ENCODE measurements at places on chromosomes 1 and 21.

DNA sequence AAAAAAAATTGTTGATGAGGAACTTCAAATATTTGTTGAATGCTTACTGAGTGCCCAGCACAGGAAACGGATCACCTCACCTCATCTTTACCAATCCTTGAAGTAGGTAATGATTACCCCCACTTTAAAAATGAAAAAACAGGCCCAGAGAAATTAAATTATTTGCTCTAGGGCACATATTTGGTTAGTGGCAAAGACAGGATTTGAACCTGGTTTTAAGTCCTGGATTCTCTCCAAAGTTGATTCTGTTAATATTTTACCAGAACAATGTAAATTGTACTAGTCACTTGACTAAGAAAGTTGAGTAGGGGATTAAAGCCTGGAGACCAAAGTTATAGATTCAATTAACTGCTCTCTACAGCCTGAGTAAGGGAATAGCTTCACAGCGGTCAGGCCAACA, 97.9 kb downstream of the GIPC2 start:
- no peak for DNase-seq

DNA sequence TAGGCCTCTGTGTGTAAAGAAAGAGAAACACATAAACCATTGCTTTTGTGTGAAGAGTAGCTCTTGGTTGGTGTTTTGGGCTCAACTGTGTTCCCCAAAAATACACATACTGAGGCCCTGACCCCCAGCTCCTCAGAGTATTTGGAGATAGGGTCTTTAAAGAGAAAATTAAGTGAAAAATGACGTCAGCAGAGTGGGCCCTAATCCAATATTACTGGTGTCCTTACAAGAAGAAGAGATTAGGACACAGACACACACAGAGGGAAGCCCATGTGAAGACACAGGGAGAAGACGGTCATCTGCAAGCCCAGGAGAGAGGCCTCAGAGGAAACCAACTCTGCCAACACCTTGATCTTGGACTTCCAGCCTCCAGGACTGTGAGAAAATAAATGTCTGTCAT, 76.9 kb upstream of the PGBD5 start:
- no peak for DNase-seq

DNA sequence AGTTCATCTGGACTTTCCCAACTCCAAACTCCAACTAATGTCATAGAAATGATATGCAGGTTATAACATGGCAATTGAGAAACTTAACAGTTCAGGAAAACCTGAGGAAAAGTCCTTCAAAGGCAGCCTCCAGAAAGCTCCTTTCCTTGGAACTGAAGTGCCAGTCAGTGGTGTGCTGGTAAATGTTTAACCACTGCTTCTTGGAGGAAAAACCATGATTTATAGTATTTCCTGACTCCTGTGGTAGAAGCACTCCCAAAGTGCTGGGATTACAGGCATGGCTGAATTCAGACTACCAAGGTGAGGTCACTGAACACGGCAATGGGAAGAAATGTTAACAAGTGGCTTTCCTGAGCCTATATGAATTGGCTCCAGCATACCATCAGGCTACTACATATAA, 26.7 kb upstream of the ZNHIT6 start:
- no peak for DNase-seq

- no peak for DNase-seq
Observed at GRCh38 chr1:45982359-45982758, 150.1 kb downstream of the PIK3R3 start.

DNA sequence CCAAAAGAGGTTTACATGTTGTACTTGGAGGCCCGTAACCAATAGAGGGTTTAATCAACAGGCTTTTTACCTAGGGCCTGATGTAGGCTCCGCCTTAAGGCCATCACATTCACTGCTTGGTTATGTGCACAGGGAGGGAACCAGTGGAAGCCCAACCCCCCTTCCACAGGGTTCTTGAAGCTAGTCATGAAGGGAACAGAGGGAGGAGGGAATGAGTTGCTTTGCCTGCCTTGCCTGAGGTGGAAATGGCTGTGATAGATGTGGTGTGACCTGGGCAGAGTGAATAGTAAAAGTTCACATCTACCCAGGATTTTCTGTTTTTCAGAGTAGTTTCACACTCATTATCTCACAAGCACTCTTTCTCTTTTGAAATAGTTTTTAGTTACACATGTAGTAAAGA, 215.1 kb downstream of the ST6GALNAC3 start:
- no peak for DNase-seq

DNA sequence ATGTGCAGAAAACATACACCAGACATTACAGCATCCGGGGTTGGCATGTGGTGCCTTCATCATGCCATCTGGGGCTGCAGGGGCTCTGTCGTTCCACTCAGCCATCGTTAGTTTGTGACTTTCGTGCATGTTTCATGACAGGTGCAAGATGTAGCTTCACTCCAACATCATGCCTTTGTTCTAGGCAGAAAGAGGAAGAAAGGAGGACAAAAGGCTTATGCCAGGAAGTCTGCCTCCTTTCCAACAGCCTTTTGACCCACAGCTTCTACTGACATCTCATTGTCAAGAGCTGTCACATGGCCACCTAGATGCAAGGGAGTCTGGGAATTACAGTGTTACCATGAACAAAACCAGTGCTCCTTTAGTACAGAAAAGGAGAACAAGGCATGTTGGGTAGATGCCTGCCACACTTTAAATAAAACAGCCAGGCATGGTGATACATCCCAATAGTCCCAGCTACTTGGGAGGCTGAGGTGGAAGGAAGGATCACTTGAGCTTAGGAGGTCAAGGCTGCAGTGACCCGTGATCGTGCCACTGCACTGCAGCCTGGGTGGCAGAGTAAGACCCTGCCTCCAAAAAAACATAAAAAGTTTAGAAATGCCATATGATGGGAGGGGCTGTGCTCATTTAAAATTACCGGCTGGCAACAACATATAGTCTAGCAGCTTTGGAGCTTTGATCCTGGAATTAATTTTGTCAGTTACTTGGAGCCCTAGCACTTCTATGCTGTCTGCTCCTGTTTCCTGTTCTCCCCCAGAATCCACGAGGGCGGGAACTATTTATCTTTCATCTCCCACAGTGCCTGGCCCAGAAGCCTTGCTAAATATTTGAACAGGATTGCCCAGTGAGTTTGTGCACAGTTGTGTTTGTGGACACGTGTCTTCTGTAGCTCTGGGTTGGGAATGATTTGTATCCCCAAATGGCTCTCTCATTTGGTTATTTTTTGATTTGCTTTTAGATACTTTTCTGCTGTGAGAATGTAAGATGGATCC, 7.4 kb downstream of the DOP1B start:
- no peak for DNase-seq

DNA sequence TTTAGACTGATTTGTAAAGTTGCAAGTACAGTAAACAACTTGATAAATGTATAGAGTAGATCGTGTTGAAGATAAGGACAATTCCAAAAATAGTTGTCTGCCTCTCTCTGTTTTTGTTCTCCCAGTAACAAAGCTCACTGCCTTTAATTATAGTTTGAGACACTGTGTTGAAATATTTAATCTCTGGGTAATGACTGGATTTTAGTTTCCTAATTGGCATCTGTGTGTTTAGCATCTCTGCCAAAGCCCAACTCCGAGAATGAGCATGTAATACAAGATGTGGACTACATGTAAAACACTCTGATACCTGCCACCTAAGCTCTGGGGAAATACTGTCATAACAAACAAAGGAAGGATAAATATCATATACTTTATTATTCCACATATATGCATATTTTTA, 27.7 kb upstream of the SDE2 start:
- no peak for DNase-seq

DNA sequence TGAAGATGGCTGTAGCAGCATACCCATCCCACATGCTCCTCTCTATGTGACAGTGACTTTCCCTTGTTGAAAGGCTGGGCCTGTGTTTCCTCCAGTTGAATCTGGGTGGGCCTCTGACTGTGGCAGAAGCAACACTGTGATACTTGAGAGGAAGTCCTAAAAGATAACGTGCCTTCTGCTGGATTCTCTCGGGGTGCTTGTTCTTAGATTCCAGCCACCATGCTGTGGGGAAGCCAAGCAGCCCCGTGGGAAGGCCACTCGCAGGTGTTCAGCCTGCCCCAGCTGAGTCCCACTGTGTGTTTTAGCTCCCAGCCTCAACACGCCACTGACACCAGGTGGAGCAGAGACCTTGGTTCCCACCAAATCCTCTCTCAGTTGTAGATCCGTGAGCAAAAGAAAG, 31.5 kb downstream of the TRAPPC10 start:
- no peak for DNase-seq

- no peak for DNase-seq
Observed at GRCh38 chr1:110430366-110430765, 20.6 kb upstream of the PROK1 start.

- DNase-seq = no peak
Observed at GRCh38 chr1:156707417-156708217, 2.2 kb upstream of the CRABP2 start.

- no peak for DNase-seq
Observed at GRCh38 chr1:157652859-157653493, 47.6 kb downstream of the FCRL3 start.

GRCh38 chr1:206729507-206729906, 41.1 kb upstream of the IL19 start:
- DNase-seq = no peak

DNA sequence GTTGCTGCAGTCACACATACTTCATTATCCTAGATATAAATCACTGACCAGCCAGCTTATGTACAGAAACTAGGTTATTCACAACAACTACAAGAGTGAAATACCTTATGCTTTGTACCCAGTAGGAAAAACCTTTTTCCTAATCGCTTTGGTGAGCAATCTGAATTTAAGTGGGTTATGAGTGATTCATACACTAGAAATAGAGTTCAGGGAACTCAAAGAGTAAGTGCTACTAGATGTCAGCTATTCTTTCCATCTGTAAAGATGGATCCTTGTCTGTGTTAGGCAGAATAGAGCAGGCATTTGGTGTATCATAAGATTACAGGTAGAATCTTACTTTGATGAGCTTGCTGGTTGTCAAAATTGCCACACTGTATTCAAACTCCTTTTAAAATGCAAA, 101.9 kb downstream of the ZNF644 start:
- DNase-seq = no peak

- no peak for DNase-seq
Observed at GRCh38 chr1:12142141-12142823, 24.5 kb upstream of the TNFRSF1B start.

DNA sequence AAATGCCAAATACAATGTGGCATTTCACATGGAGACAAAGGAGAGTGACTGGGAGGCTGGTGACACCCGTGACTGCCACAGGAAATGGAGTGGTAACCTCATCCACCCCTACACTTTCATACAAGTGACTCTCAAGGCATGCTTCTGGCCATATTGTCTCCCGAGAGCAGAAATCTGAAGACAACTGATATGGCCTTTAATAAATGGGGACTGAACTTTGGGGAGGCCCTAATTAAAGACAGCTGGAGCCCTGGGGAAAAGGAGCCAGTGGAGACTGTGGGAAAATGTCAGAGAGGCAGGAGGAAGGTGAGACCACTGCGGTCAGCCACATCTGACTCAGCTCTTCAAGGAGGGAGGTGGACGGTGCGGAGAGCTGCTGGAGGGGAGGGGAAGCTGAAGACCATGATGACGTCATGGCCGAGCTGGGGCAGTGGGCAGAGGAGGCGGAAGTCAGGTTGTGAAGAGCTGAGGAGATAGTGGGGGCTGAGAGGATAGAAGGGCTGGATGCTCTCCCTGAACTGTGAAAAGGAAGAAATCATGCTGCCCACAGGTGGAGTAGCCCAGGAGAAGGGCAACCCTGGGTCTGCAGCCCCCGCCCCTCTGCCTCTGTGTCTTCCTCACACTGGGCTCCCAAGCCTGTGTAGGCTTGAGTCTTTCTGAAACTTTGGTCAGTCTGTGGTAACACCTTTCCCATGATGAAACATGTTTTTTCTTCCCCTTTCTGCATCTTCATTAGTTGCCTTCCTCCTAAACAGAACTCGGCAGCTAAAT, 14.0 kb upstream of the NCF2 start:
- no peak for DNase-seq

DNA sequence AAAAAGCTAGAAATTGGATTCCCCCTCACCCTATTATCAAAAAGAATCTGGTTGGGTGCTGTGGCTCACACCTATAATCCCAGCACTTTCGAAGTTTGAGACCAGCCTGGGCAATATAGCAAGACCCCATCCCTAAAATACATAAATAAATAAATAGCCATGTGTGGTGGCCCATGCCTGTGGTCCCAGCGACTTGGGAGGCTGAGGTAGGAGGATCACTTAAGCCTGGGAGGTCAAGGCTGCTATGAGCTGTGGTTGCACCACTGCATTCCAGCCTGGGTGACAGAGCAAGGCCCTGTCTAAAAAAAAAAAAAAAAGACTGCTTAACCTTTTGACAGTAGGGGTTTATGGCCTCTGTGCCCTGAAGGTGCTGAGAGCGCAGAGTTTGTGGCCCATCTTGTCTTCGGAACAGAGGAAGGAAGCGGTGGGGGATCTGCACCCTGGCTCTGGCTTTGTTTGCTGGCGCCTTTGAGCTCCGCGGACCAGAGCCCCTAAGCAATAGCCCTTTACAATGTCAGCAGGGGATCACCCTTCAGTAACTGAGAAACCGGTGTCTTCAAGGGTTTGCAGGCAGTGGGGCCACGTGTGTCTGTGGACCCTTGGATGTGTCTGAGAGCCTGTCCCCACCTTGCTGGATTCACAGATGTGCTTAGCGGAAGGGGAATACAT, 22.1 kb downstream of the SLC2A7 start:
- no peak for DNase-seq

GRCh38 chr1:93565496-93566206, 116.0 kb downstream of the BCAR3 start:
- no peak for DNase-seq

DNA sequence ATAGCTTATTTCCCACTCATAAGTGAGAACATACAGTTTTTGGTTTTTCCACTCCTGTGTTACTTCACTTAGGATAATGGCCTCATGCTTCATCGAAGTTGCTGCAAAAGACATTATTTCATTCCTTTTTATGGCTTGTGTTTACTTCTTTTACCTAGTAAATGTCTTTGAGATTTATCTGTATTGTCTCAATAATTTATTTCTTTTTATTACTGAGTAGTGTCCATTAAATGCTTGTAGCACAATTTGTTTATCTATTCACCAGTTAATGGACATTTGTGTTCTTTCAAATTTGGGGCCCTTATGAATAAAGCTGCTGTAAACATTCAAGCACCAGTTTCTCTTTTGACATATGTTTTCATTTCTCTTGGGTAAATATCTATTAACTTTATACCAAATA, 86.0 kb downstream of the UCHL5 start:
- DNase-seq = no peak

DNA sequence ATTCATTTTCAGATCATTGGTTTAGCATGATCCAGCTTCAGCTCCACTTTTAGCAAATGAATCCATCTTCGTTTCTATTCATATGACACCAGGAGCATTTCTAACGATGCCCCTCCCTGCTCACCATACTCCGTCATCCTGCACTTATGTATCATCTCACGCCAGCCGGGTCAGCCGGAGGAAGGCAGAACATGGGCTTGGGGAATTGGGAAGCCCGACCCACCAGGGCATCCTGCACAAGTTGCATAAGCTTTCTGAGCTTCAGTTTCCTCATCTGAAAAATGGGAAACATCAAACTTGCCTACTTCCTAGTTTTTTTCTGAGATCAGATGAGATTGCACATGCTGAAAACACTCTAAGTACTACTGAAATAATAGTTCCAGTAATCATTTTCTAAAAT, 194.7 kb downstream of the AK5 start:
- DNase-seq = no peak
